HS-5 (cell line): ENCODE measurements at places on chromosomes 1 and 21.

DNA sequence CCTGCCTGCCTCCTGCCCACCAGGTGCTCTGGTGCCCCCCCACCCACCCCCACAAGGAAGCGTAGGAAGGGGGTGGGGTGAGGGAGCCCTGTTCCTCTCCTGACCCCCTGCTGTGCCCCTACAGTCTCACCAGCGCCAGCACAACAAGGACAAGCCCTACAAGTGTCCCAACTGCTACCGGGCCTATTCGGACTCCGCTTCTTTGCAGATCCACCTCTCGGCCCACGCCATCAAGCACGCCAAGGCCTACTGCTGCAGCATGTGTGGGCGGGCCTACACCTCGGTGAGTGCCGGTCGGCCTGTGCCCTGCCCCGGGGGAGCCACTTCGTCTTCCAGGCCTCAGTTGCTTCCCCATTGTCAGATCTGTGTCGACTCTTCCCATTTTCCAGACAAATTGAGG lies 25.9 kb downstream of the A3GALT2 start:
- DNase-seq, result no peak

GRCh38 chr1:41713141-41713540 lies 205.6 kb downstream of the HIVEP3 start:
- no peak for DNase-seq

DNA sequence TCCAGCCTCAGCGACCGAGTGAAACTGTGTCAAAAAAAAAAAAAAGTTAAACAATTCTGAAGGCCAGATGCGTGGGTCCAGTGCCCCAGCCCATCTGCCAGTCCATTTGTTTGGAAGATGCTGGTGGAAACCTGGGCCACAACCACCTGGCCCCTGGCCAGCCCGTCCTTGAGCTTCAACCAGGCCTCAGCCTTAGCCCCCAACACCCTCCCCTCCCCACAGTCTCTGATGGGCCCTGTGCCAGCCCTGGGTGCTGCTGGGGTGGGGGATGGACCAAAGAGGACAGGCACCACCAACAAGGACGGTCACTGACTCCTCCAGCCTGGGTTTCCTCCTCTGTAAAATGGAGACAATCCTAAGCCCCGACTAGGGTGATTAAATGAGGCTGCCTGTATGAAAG lies 19.6 kb upstream of the PLEKHG5 start:
- DNase-seq, result no peak

GRCh38 chr21:37469441-37469840 lies 102.9 kb downstream of the DYRK1A start:
- DNase-seq, result no peak

- DNase-seq, result no peak
Observed at GRCh38 chr1:199799116-199799515, 228.4 kb upstream of the NR5A2 start.

DNA sequence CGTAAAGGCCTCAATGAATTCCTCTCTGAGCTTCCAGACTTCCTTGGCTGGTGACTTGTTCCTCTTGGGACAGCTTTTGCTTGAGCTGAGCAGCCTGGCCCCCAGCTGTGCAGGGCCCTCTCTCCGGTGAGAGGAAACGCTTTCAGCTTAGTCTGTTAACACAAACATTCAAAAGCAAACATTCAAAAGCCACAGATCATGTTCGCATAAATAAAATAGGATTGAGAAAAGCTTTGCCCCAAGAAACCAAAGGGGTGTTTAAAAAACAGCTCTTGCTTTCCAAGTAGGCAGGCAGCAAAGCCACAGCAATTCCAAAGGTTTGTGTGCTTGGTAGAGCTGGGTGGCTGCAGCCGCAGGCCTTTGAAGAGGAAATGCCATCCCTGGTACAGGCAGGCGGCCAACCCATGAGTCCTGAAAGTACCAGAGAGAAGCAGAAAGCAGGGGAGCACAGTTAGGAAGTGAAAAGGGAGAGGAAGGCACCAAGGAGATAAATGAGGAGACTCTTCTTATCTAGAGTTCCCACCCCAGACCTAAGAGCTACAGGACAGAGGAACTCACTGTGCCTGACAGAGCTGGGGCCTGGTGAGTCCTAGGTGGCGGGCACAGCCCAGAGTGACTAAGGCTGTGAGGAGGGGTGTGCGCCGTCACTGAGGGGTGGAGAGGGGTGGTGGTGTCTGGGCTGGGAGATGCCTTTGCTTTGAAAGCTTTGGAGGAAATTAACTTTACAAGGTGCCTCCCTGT lies 48.4 kb downstream of the CCN1 start:
- DNase-seq, result peak; percentile 51

DNA sequence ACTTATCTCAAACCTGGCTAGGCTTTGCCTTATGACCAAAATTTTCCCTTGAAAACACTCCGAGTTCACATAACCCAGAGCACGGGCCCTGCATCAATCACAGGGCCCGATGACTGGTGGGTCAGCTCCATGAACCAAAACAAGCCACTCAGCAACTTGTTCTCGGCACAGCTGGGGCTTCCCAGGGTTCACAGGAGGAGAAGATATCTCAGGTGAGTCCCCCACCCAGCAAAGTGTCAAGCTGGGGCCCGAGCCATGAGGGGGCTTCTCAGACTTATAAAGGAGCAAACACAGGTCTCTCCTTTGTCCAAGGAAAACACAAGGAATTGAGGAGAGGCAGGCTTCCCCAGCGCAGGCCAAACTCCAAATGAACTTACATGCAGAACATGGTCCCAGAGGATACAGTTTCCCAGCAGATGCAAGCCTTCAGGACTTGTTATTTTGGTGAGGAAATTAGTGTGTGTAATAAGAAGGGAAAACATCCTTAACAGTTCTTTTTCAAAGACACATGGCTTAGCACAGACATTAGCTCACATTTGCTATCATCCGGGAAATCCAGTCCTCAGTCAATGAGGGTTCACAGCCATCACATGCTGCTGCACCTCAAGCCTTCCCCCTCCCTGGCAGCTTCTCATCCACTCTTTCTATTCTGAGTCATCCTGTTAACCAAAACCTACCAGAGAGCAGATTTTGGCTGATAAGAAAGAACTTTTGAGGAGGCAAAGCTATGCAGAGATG lies 98.1 kb upstream of the NFIA start:
- DNase-seq, result no peak

DNA sequence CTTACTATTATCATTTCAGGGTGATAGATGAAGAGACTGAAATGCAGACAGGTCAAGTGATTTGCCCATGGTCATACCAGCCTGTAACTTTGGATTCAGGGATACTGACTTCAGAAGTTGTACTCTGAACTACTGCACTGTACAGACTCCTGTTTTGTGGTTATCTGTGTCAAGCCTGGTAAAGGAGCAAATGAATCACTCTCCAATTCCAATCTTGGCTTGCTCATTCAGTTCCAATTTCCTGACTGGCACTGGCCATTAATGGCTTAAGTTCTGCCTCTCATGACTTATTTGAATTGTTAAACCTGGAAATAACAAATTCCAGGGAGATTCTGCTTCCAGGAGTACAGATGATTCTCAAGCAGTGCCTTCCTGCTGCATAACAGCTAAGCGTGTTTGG lies 45.4 kb upstream of the PLD5 start:
- DNase-seq, result no peak

- DNase-seq, result no peak
Observed at GRCh38 chr1:39788426-39788757, 273 bp downstream of the BMP8B start.

DNA sequence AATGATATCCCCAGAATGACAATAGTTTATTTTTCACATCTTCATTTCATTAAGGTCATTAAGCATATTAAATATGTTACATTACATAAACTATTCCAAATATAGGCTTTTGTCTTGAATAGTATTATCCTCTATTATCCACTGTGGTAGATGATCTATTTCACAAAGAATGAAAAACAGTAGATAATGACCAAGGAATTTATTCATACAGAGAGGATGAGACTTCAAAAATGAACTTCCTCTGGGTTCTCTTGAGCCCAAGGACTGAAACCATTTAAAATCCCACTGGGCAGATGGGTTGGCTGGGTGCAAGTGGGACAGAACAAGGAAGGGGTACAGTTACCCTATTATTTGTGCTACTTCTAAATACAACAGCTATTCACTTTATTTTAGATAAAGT lies 33.0 kb downstream of the PTPN14 start:
- no peak for DNase-seq

- no peak for DNase-seq
Observed at GRCh38 chr1:84940481-84940880, 47.5 kb upstream of the LPAR3 start.
